Hematopoietic multipotent progenitor cell treated with erythropoietin and hydrocortisone succinate and interleukin-3 and kit ligand, for 6 days (in vitro differentiated cells): ENCODE measurements at places on chromosomes 16 and 17.

- peak; percentile 77 for DNase-seq
Observed at GRCh38 chr17:29061036-29061435, 18.1 kb downstream of the PIPOX start.

DNA sequence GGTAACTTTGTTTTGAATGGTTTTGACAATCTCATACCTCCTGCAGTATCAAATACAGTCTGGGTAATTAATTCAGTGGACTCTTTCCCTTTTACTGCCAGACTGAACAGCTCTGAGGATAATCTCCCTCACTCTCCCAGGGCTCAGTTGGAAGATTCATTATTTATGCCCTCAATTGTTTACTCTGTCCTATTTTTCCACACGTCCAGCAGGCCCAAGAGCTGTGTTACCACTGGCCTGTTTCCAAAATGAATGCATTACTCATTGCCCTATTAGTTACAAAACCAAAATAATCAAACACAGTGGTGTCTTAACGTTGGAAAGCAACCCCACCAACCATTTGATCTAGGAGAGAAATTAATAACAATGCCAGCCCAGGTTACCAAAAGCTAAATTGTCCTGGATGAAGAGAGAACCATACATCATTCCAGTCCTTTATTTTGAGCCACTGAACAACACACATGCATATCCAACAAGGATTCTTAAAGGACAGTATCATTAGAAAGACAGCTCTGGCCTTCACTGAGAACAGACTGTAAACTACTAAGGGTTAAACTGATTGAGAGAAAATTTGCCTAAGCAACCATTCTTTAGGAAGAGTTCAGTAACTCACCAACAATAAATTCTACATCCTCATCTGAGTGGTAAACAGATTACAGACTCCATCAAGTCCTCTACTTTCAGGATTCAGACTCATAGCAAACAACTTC is 34.5 kb downstream of the FAM222B start:
- DNase-seq, result no peak

DNA sequence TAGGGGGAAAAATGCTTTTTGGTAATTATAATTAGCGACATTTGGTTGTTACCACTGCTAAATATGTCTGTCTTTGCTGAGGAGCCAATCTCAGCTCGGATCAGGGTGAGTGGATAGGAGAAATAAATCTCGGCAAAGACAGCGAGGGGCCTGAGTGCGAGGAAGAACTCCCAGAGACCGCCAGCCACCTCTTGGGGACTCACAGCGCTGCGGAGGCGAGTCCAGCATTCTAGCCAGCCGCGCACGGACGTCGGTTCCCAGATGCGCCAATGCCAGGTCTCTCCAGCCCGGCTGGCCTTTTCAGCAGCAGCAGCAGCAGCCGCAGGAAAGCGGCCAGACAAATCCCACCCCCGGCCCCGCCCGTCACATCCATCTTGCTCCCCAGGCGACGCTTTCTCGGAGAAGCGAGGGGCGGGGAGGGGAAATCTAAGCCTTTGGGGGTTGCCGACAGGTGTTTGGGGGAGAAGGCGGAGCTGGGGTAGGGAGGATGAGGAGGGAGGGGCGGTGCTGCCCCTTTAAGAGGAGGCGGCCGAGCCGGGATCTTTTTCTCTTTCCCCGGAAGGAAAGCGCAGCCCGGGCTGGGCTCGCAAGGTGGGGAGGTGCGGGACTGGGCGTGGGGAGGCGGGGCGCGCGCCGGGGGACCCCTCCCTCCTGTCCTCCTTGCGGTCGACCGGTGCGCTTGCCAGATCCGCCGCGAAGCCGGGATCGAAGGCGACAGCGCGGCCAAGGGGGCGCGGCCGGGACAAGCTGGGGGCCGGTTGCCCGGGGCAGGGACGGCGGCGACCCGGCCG is at the start of gene ITGA3:
Gene ITGA3 (plus strand): TSS at position 685 of the 791 bp plus-strand sequence. CDS start 330 bp downstream, outside the sequence.
- DNase-seq, result no peak

DNA sequence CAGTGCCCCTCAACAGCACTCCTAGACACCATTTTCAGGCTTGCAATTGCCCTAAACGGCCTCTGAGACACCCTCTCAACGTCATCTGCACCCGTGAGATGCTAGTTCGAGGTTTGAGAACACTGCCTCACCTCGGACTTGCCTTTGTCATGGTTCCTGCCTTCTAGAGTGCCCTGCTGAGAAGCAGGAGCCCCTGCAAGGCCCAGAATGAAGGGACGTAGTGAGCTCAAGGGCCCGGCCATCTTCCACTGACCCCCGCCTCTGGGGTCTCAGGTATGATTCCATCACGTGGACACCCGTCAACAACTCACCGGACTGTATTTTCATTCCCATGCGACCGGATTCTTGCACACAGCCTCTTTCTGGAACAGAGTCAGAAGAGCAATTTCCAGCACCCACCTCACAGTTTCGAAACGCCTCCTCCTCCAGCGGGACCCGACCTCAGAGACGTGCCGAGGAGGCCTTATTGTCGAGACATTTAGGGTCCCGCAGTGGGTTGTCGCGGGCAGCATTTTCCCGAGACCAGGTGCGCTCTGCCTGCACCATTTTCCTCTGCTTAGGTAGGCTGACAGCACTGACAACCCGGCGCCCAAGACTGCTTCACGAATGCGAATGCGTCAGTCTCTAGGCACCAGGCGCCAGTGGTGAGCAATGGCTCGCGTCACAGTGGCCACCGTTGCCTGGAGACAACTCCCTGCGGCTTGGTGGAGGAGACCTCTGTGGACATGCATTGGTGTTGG is 999.9 kb downstream of the KCNJ18 start:
- no peak for DNase-seq

- DNase-seq, result no peak
Observed at GRCh38 chr17:17714879-17715278, 33.6 kb downstream of the RAI1 start.
